ENCODE measurements at places on chromosomes 12 and 14. TPM values are rescaled to one million over a fixed set of nuclear protein-coding genes. Genes with fewer than 3 reads are reported as not detected.

Gene SIRT4
- 1.00 TPM for total RNA-seq

Gene MDM2
- 228 TPM for total RNA-seq

Gene SPTB
- total RNA-seq: 0.14 TPM

Gene KRT2
- total RNA-seq: not detected

Gene BORCS5
- total RNA-seq: 14.7 TPM
